Activated CD4-positive, CD25-positive, alpha-beta regulatory T cell treated with anti-CD3 and anti-CD28 coated beads, Interleukin-2, amount 50 U/mL, for 72 hours (primary cell): ENCODE measurements at places on chromosomes 6 and 20.

DNA sequence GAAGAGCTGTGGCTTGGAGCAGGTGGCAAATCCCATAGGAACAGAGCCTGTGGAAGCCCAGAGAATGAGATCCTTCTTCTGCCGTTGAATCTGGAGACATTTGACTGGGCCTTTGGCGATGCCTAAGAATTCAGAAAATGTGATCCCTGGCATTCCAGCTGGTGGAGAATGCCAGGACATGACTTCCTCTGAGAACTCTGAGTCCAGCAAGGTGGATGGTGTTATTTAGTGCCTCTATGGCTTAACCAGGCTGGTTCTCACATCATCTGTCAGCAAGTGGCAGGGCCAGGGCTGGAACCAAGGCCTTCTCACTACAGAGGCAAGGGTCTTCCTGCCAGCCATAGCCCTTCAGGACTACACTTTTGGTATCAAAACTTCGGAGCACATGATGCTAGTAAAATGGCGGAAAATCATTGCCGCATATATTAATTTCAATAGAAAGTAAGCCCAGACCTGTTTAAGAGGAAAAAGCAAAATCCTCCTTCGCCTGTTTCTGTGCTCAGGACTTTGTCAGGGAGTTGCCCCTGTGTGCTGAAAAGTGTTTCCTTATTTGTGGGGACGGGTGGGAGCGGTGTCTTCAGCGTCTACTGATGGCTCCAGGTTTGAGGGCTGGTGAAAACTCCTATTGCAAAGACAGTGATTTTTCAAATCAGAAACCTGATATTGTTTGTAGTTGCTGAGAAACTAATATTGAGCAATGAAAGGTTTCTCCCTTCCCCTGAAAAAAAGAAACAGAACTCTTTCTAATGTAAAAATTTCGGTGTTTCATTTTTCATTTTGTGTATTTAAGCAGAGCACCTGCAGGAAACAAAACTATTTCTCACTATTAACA, 23.9 kb downstream of the DUSP22 start:
- no peak for DNase-seq

DNA sequence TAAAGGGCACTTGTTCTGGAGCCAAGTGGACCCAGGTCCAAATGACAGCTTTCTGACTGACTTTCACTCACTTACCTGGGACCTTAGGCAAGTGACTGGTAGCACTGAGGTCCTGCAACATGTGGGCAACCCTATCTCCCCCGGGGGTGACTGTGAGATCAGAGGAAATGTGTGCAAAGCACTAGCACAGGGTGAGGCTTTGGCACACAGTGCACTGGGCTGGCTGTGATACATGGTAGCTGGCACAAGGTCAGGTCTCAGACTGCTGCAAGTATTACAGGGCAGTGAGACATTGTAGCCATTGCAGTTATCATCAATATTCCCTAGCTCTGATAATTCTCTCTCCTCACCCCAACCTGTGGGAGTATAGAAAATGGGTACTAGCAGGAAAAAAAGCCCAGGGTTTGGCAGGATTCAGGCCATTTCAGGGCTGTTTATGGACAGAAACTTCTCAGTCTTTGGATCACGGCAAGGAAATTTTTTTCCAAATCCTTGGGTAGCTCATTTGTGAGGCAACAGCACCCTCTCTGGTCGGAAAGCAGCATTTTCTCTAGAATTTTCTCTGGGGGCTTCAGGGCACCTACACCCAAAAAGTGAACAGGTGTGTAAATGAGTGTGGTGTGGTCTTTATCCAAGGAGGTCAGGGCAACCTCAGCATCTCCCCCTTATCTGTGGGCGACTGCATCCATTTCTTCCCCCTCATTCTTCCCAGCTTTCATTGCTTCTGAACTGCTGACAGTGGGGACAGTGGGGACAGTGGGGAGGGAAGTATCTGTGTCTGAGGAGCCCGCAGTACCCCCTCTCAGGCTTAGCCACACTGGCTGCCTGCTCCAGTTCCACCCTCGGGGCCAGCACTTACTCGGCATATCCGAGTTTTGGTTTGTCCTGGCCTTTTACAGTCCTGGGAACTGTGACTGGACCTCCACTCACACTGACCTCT, 148.7 kb upstream of the PHACTR3 start:
- no peak for DNase-seq

GRCh38 chr6:34347303-34347702, 45.2 kb downstream of the NUDT3 start:
- DNase-seq, result no peak

DNA sequence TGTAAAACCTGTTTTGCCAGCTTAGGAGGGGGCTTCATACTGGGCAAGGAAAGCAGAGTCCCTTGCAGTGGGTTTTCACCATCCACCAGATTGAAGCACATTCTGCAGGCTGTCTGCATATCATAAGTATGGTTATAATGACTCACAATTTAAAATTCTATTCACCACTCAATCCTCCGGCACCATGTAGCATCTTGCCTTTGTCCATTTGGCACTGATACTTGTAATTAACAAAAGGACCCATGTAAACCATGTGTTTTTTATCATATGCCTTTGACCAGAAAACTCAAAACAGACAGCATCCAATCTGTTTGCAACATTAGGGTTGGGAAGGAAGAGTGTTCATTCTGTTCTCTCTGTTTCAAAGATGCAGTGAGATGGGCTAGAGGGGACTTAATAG, 3.0 kb downstream of the CD83 start:
- DNase-seq, result no peak

GRCh38 chr6:143419526-143419925, 31.0 kb downstream of the ADAT2 start:
- DNase-seq, result no peak

DNA sequence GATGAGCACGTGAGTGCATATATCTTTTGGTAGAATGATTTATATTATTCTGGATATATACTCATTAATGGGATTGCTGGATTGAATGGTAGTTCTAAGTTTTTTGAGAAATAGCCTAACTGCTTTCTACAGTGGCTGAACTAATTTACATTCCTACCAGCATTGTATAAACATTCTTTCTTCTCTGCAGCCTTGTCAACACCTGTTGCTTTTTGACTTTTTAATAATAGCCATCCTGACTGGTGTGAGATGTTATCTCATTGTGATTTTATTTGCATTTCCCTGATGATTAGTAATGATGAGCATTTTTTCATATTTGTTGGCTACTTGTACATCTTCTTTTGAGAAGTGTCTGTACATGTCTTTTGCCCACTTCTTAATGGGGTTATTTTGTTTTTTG, 116.3 kb downstream of the ADTRP start:
- DNase-seq, result no peak
